ENCODE measurements at places on chromosomes 2 and 18.

DNA sequence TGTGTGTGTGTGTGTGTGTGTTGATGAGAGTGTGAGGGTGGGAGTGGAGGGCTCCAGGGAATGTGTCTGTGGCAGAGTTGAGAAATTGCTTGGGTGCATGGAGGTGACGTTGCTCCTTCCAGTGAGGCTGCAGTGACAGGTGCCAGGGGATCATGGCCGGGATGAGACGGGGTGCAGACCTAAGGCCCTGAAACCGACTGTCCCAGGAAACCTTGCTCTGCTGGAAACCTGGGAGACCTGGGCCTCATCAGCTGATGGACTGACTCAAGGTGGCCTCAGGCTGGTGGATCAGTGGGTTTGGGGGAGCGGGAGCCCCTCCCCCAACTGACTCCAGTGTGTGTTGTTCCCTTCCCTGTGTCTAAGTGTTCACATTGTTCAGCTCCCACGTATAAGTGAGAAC lies 56.6 kb downstream of the INHBB start:
- no peak for DNase-seq

- no peak for DNase-seq
These were observed 1040.3 kb downstream of the TSN start for GRCh38 chr2:122795763-122796162.

GRCh38 chr2:227163485-227163997 lies 464 bp downstream of the COL4A4 start:
- DNase-seq: no peak

- no peak for DNase-seq
These were observed 756.6 kb downstream of the RNF144A start for GRCh38 chr2:7673853-7674252.

GRCh38 chr2:239208465-239209180 lies 192.2 kb downstream of the HDAC4 start:
- DNase-seq: no peak

DNA sequence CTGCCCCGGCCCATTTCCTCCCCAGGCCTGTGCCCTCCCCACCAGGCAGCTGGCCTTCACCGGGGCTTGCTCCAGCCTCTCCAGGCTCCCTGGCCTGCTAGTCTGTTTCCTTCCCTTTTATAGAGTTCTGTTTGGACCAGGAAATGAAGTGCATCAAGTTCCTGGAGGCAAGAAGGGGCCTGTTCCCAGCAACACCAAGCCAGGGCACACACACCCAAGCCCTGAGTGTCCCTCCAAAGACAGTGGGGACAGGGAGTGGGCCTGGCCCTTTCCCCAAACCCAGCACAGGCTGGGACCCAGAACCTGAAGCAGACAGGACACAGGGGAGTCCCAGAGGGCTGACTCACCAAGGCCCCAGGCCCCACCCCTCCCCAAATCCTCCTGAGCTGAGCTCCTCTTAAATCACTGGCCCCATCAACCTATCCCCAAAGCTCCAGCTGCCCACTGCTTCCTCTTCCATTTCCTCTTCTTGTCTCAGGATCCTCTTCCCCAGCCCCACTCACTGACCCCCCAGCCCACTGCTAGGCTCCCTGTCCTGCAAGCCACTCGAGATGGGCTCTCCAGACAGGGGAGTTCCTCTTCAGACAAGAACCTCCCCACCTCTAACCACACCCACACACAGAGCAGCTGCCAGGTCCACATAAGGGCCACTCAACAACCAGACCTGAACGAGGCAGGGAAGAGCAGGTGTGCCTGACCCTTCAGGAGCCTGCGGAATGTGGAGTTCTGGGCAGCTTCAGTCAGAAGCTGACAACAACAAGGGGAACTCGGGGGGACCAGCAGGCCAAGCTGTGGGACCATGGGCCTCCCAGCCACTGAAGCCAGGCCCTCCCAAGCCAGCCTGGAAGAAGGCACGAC lies 74.2 kb downstream of the TNS1 start:
- DNase-seq: no peak

DNA sequence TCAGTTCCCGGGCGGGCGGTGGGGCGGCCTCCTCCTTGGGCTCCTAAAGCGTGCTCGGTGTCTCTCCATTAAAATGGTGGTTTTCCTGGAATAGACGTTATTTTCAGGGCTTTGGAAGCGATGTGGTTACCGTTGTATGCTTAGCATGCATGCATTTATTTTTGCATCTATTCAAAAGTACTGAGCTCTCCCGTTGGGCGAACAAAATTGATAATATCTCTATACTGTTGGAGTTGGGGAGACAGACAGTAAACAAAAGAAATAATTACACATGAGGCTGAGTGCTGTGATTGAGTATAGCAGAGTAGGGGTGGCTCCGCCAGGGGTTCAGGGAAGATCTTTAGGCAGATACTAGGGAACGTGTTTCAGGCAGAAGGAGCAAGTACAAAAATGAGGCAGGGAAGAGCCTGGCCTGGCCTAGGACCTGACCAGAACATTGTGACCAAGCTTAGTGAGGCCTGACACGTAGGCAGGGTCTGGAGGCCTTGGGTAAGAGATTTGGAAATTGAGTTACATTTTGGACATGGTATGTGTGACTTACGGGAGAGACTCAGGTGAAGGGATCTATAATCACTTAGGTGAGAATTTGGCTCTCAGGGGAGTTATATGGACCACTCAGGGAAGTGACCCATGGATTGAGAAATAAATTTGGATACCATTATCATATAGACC lies 674 bp downstream of the NCAPH start:
- DNase-seq: no peak

- peak; percentile 21 for DNase-seq
These were observed 29.1 kb downstream of the ARMC9 start for GRCh38 chr2:231227310-231228162.

GRCh38 chr18:9700261-9700796 lies 7.8 kb upstream of the RAB31 start:
- no peak for DNase-seq

DNA sequence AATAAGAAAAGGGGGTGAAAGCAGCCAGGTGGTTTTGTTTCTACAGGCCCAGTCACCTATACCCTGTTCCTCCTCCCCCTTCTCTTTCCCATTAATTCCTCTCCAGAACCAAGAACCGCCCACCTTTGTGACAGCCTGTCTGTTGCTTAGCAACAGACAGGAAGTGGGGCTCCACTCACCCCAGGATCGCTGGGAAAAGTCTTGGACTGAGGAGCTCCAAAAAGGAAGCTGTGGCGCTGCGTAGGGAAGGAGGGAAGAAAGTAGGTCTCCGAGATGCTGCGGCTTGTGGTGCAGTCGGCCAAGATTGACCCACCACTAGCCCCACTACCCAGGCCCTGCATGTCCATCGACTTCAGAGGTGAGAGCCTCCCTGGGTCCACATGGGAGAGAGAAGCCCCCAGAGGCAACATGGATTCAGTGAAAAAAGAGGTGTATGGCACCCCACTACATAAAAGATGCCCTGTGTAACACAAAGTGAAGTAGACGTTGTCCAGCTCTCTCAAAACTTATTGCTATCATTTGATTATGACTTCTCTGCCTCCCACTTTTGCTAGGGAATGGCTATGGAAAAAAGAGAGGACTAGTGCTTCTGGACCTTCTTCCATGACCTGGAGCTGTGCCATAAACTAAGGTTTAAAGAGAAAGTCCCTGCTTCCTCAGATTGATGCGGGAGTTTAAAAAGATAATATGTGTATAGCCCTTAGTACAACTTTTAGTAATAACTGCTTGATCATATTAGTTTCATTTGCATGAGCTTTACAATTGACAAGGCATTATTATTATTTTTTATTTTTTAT lies at the start of gene FER1L5:
Gene FER1L5 (plus strand): TSS at position 201 of the 797 bp plus-strand sequence. CDS start 73 bp downstream, at position 274.
- DNase-seq: no peak

DNA sequence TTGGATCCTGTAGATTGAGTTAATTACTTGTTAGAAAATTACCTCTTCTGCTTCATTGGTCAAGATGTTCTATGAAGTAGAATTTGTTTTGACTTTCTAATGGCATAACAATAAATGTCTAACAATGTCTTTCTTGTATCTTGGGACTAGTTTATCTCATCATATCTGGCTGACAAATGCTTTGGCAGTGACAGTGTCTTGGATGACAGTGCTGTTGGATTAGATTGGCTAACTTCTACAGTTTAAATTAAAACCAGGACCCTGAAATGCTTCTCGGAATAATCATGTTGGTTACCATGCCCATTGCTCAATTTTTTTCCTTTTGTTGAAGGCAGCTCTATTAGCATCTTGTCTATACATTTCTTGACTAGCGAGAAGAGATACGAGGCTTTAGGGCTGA lies 176.9 kb downstream of the PARD3B start:
- no peak for DNase-seq

DNA sequence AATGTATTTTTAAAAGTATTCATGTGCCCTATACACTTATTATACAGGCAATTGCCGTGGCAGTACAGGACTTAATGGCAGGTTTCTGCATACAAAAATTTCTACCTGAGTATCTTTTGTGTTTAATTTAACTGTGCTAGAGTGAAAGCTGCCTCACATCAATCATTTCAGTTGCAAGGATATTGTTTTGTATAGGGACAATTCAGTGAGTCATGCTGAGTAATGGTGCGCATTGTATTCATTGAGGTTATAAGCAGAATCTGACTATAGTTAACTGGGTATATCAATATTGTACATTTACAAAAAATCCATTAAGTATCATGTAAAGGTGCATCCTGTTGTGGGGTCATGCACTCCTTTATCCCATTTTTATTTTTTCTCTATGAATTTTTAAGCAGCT lies 121.5 kb downstream of the GCA start:
- DNase-seq: no peak

DNA sequence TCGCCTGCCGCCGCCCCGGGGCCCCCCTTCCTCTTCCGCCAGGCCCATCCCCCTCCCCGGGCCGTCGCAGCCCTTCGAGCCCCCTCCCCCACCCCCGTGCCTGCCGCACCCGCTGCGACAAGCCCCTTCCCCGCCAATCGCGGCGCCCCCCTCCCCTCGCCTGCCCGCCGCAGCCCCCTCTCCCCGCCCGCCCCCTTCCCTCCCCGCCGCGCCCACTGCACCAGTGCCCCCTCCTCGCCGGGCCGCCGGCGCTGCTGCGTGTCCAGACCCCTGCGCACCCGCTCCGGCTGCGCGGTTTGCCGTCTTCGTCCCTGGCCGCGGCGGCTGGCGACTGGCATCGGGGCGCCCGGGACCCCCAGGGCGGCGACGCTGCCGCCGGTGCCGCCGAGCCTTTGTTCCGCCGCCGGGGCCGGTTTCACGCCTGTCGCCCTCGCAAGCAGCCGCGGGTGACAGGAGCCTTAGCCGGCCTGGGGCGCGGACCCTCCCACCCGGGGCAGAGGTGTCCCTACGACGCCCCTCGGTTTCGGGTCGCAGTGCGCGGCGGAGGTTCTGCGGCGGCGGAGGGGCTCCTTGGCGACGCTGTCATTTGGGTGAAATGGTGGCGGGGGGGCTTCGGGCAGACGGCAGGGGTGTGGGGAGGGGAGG lies 18.1 kb downstream of the GPC1 start:
- no peak for DNase-seq

DNA sequence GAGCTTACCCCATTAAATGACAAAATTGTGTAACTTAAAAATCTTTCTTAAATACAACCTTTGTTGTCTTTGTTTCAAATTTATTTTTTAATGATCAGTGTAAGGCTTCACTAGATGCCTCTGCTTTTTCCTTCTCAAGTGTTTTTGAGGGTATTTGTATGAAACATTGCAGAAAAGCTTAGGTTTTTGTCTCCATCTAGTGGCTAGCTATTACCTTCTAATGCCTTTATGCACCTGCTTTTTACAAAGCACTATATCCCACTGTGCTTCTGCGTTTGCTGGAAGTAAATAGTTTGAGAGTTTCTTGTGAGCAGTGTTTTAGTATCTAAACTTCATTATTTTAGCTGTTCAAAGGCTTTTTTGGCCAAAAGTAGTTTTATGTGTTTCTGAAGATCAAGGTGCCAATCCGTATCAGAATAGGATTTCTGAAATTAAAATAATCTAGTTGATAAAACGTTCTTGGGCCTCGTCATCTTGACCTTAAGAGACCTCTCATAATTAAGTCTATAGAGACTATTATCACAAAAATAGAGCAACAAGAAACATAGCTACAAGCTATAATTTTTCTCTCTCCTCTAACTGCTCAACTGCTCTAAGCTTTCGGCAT lies 47.0 kb downstream of the IWS1 start:
- DNase-seq: no peak

DNA sequence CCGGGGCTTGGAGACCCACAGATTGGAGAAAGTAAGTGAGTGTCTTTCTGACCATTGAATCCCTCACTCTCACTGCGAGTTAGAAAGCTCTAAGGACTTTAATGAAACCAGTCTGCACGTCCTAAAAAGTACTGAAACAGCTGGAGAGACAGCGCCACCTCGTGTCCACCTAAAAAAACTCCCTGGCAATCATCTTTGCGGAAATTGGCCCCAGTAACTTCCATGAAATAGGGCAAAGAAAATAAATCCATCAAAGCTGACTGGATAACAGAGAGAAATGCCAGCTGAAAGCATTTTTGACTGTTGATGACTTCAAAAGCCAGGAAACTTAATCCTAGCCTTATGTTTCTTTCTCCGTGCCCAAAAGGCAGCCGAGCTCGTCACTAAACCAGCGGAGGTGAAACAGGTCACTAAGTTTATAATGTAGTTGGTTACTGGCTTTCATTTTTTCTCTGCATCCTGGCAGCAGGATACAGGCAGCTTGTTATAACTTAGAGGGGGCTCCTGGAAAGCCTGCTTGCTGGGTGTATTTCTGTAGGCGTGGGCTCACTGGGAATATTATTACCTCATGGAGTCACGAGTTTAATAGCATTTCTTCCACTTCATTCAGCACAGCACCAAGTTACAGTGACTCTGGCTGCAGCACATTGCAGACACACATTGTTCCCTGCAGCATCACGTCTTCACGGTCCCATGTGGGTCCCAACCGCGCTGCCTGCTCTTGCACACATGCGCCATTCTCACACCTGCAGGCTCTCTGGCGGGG lies 266.5 kb downstream of the HRH4 start:
- DNase-seq: peak; percentile 14

DNA sequence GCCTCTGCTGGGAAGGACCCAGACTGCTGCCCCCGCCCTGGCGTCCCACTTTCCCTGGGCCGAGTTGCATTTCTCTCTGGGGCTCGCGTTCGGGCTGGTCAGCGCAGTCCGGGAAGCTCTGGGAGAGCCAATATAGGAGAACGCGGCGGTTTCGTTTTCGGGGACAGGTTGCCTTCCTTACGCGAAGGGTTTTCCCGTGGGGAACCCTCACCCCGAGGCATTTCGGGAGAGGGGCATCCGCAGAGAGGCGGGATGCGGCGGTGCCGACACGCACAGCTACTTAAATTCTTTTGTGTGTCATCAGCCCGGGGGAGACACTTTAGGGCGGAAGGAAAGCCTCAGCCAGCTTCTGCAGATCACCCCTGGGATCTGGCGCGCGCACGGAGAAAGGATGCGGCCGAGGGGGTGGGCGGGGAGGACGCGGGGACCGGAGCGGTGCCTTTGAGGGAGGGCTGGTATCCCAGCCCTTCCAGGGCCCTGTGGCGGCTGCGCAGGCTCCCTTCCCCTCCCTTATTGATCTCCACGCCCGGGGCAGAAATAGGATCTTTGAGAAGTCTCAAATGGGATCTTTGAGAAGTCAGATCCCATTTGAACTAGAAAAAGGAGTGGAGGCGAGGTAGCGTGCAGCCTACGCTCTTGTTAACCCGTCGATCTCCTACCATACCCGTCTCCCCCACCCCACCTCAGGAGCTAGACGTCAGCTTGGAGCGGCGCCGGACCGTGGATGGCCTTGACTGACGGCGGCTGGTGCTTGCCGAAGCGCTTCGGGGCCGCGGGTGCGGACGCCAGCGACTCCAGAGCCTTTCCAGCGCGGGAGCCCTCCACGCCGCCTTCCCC lies 1.2 kb downstream of the GATA6 start:
- no peak for DNase-seq
